ENCODE measurements at places on chromosomes 11 and 22.

DNA sequence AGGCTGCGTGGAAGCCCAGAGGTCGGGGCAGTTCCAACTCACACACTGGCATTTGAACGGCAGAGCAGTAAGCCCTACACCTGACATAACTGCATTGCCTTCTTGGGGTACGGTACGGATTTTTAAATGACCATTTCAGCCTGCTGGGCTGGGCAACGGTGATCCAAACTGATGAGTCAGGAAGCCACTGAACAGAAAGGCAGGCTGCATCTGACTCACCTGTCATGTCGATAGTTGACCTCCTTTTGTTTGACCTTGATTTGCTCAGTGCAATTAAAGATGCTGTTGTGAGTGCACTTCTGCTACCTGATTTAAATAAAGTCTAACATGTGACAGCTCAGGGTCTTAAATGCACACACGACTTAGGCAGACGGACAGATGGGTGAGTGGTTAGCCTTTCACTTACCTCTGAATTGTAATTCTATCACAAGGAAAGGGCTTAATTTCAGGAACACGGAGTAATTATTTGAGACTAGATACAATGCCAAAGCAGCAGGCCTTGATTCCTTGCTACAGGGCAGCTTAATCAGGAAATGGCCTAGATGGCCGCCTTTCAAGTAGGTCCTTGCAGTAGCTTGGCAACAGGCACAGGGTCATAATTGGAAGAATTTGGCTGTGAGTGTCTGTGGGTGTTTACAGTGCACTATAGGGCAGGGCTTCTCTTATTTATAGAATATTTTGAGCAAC, 52.2 kb downstream of the BMAL1 start:
- DNase-seq: no peak

DNA sequence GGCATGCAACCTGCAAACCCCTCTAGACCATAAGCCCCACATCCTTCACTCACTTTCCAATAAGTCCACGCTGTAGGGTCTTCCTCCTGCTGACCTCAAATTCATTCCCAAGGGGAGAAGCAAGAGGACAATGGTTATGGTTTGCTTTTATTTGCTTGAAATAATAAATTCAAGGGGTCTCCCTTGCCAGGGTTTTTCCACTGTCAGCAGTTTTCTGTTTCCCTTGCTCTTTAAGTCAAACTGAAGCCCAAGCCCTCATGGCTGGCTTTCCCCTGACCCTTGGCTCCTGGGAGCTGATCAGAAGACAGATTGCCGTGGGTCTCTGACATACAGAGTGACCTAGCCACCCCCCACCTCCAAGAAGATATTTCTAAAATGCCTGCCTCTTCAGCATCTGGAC, 3.9 kb downstream of the SLC1A2 start:
- no peak for DNase-seq

DNA sequence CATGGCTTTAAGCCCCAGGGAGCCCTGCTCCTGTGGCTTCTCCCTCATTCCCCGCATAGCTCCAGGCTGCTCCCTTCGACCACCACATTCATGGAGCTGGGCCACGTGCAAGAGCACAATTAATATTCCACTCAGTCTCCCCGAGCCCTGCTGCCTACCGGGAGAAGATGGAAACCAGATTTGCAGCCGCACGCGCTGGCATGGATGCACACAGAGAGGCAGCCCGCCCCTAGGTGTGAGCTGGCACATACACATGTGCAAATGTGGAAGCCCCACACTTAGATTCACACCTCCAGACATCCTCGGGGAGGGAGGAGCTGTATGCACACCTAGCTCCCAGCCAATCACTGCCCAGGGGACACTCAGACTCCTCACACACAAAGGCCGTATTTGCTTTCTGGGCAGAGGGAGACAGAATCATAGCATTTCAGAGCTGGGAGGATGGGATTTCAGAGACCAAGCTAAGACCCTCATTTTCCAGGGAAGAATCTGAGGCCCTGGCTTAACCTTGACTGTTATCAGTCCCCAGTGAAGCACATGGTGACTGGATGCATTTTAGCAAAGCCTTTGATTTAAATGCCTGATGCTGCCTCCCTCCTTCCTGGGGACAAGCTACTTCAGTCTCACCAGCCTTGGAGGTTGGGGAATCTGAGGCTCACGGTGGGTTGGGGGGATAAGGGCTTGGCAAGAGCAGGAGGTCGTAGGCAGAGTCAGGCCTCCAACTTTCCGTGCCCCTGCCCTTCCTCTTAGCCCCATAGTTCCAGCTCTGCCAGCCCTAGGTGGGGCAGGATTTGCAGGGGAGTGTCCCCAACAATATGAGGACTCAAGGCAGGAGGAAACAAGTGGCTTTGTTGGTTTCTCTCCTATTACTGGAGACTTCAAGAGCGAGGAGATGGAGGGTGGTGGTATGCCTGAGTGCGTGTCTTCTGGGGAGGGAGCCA, 5.3 kb upstream of the CREB3L1 start:
- DNase-seq: no peak

GRCh38 chr11:27938011-27938410, 169.9 kb downstream of the KIF18A start:
- DNase-seq: no peak

DNA sequence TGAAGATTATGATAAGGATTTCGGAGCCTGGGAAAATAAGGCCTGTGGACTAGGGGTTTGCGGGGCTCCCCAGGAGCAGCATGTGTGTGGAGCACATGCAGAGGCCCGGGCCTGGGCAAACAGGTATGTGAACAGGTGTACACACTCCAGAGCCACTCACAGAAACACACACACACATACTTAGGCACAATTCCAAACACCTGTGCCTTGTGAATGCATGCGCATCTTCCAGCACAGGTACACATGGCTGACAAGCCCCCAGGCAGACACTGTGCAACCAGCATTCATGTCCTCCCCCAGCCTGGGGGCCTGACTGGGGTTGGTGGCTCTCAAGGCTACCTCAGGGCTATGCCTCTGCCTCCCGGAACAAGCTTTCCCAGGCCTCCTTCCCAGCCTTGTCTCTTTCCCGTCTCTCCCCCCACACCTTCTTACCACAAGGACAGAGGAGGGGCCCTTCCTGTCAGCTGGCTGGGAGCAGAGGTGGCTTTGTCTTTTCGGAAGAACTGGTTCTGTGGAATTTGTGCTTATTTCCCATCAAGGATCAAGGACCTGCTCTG, 2.6 kb upstream of the P2RY6 start:
- DNase-seq: no peak

DNA sequence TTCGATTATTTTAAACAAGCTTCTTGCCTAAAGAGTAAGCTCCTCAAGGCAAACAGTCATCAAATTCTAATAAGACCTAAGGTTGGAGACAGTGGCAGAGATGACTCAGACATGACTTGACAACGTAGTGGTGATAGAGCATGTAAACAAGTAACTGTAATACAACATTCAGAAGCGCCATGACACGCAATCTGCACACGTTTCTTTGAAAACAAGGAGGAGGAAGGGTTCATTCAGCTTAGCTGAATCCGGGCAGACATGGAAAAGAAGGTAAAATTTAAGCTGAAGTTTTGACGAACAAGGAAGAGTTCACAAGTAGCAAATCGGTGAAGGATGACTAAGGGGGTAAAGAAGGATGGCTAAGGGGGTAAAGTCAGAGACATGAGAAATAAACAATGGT, 152.4 kb upstream of the ZC3H12C start:
- DNase-seq: no peak

- DNase-seq: no peak
These were observed 585 bp downstream of the THYN1 start for GRCh38 chr11:134252346-134253187.

- no peak for DNase-seq
These were observed 89.8 kb downstream of the PIWIL4 start for GRCh38 chr11:94656968-94657367.

- DNase-seq: no peak
These were observed 22.3 kb upstream of the MMP20 start for GRCh38 chr11:102647430-102647829.
